ENCODE measurements at places on chromosomes 7 and 10.

DNA sequence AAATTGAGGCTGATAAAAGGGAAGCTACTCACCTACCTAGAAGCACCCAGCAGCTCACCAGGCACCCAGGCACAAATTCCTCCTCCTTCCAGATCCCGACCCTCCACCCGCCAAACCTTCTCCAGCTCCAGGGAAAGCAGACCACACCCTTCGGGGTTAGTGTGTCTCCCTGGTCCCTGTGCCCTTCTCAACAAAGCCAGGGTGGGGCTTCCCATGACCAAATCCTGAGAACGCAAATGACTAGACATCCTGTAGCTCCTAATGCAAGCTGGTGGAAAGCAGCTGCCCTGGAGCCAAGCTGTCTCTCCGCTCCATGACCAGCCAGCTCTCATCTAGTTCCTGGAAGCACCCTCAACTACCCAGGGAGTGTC, 4.4 kb downstream of the TBX20 start:
- DNase-seq: no peak

GRCh38 chr7:32298408-32299132, 191.6 kb downstream of the LSM5 start:
- no peak for DNase-seq

GRCh38 chr10:110336111-110336721, 31.5 kb upstream of the SMNDC1 start:
- DNase-seq: no peak

- DNase-seq: no peak
Measured at GRCh38 chr7:157205438-157205837, 66.7 kb downstream of the UBE3C start.

DNA sequence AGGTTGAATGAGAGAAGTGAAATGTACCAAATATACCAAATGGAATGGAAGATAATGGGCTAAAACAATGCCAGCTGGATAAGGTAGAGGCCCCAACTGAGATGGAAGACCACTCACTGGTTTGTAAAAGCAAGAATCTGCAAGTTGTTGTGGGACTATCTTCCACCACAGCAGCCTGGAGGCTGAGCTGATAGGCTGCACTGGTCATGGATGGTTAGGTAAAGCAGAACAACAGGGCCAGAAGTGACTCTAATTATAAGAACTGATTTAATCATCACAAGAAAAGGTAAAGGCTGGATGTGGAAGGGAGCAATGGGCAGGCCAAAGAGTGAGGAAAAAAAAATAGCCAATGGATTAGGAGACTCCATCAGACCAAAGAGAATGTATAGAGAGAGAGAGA, 11.8 kb downstream of the TFEC start:
- no peak for DNase-seq

GRCh38 chr10:92678206-92678605, 11.5 kb upstream of the HHEX start:
- DNase-seq: no peak

DNA sequence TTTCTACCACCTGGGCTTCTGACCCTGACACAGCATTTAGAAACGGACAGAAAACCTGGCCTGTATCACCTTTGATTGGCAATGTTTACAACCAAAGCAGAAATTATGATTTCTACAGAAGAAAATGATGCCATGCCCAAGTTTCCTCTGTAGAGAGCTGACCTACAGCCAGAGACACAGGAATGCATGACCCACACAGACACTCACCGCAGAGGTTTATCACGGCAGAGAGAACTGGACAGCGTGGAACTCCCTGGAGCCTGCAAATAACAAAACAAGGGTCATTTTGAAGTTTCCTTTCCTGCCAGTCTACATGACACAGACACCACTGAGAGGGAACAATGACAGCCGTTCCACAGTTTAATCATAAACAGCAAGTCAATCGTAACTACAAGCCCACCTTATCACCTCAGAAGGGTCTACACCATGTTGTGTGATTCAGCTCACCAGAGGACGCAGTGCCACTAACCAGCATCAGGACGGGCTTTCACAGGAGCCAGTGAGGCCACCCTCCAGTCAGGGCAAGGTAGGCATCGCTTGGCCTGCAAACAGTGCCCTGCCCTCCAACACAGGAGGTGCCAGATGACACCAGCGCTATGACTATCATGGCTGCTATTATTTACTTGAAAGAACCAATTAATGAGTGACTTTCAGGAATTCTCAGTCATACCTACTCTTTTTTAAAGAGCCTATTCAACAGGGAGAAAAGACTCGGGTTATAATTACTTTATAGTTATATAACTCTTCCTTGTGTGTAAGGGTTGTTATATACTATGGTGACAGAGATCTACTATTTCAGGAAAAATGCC, 139.9 kb downstream of the TNS3 start:
- no peak for DNase-seq

DNA sequence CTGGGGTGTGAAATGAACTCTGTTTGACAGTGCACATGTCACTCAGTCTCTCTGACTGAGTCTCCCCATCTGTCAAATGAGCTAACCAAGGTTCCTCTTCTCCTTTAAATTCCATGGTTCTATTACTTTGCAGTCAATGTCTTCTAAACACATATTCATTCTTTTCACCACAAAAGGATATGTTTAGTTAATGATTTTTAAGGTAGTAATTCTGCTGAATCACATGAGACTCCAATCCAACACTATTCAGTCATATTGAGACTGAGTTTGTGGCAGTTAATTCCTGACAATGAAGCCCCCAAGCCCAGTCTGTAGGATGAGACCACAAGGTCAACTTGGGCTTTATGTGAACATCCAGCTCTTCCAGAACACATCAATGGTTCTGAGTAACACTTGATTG, 85.3 kb downstream of the CALN1 start:
- DNase-seq: no peak

- no peak for DNase-seq
Measured at GRCh38 chr7:5470167-5470532, 46.5 kb upstream of the TNRC18 start.

- DNase-seq: no peak
Measured at GRCh38 chr7:5574770-5575269, 151.2 kb upstream of the TNRC18 start.

DNA sequence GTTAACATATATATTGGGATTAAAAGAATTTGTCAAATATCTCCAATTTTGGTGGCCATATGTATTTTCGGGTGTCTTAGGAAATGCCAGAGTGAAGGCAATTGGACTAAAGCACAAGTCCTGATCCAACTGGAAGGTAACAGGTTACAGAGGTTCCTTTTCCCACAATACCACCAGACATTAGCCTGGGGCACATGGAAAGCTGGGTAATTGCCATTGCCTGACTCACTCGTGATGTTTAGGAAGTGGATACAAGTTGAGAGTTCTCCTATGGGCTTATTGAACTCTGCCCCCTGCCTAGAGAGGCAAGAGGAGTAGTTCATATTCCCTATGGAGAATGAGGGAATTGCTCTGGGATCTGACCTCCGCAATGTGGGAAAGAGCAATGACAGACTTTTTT, 5.7 kb downstream of the DNAH11 start:
- no peak for DNase-seq

- no peak for DNase-seq
Measured at GRCh38 chr10:52668024-52668423, 104.6 kb downstream of the MBL2 start.

GRCh38 chr7:44986218-44987053, 7.6 kb upstream of the MYO1G start:
- peak; percentile 91 for DNase-seq

GRCh38 chr10:122251459-122252255, 19.4 kb upstream of the BTBD16 start:
- DNase-seq: no peak

DNA sequence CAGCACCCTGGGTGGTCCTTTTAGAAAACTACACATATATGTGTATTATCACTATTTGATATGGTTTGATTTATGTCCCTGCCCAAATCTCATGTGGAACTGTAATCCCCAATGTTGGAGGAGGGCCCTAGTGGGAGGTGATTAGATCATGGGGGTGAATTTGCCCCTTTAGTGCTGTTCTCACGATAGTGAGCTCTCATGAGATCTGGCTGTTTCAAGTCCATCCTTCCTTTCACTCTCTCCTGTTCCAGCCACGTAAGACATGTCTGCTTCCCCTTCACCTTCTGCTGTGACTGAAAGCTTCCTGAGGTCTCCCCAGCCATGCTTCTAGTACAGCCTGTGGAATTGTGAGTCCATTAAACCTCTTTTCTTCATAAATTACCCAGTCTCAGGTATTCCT, 37.3 kb downstream of the DOCK4 start:
- DNase-seq: no peak

GRCh38 chr7:45586542-45587520, 12.7 kb downstream of the ADCY1 start:
- DNase-seq: no peak

- DNase-seq: no peak
Measured at GRCh38 chr10:123269675-123270074, 115.5 kb downstream of the BUB3 start.

DNA sequence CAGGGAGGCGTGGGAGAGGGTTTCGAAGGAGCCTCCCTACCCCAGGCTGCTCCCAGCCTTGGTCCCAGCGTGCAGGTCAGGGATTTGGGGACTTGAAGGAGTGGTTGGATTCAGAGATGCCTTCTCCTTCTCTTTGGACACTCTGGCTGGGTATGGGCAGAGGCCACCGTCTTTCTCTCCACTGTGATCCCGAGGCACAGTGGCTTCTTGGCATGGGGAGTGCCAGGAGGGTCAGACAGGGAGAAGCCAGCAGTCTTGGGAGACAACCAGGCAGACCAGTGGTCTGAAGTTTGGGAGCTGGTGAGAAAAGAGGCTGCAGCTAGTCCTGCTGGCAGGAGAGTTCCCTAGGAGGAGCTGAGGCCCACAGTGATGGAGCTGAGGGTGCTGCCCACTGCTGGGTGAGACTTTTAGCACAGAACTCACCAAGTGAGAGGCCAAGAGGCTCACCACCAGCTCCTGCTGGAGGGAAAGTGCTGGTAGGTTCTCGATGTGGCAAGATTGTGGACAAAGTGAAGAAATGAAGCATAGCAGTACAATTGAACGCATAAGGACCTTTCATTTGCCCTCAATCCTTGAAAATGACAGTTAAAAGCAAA, 35.2 kb upstream of the WDFY4 start:
- no peak for DNase-seq

DNA sequence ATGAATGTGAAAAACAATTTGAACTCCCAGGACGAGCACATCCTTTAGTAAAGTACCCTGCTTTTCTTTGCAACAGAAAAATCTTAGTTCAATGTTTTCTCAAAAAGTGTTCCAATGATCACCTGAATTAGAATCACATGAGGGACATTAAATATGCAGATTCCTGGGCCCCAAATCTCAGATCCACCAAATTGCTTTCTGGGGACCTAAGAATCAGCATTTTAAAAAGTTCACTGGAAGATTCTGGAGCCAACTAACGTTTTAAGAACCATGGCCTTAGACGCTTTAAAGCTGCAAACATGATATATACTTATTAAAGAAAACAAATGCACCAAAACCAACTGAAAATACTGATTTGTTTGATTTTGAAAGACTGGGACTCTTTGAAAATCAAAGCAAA, 143.4 kb upstream of the TMEM168 start:
- DNase-seq: no peak

- DNase-seq: no peak
Measured at GRCh38 chr7:140691376-140692045, 5.0 kb upstream of the NDUFB2 start.

GRCh38 chr7:137881607-137882260, 35.0 kb upstream of the DGKI start:
- DNase-seq: no peak

Data from T-helper 2 cell (primary cell).